ENCODE measurements at places on chromosomes 3 and 15.

DNA sequence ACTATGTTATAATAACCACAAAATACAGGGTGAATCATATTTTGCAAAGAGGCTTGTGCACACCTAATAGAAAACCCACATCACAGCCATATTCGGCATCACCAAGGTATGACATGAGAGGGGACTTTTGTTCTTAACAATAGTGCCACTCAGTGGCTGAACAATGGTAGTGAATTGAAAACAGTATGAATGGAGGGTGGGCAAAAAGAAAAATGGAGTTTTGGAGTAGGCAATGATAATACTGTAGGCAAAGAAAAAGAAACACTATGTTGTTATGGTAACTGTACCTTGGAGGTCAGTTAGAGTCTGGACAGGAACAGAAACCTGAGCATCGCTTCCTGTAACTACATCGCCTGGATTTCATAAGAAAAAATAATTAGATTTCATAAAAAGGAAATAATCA is 348.6 kb downstream of the PLCL2 start:
- DNase-seq = peak; percentile 49

- DNase-seq = no peak
Observed at GRCh38 chr3:43790476-43790875, 99.7 kb downstream of the ABHD5 start.

DNA sequence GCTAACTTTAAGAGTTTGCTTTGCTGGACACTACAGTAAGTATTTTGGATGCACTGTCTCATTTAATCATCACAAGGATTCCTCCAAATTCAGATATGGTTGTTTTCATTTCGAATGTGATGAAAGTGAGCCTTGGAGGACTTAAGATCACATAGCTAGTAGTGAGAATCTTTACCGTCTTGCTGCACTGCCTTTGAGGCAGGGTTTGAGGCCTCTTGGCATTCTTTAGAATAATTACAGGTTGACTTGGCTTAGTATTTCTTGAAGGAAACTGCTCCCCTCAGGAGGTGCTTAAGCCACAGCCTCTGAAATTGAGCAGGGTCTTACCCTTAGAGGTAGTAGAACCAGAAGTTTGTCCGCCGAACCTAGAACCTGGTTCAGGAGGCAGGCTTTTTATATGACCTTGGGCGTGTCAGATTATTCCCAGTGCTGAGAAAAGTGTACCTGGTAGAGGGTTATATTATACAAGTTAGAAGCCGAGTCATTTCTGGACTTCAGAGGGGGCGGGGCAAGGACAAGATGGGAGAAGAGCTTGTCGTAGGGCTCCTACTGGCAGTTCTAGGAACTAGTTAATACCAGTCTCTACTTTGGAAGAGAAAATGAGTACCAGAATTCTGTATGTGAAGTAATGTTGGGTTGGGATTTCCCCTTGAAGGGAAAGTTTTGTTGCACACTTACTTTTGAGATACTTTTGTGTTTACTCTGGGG is 1.1 kb downstream of the TFG start:
- DNase-seq = peak; percentile 46

DNA sequence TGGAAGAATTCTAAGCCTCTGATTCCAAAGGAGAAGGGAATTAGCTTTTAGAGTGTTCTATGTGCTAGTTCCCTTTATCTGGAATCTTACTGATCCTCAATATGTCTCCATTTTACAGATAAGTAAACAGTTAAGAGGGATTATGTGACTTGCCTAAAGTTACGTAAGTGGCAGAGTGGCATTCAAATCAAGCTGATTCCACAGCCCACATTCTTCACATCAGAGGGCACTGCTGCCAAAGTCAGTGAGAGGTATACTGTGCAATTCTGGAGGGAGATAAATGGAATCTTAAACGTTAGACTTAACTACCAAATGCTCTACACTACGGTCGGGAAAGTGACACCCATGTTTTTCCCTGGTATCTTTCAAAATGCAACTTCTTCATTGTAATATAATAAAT is 11.0 kb upstream of the MELTF start:
- DNase-seq = no peak

DNA sequence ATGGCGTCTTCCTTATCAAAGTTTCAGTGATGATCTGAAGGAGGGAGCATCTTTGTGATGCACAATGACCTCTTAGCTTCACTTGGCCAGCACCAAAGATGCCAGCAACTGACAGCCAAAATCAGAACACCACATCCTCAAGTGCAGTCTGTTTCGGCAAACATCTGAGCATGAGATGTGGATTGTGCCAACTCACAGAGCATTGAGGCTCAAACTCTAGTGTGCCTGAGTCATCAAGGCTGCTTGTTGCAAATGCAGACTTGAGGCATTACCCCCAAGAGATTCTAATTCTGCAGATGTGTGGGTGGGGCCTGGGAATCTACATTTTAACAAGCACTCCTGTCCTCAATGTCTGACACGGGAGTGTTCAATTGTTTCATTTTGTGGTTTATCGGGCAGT is 35.8 kb downstream of the ABHD5 start:
- DNase-seq = no peak

DNA sequence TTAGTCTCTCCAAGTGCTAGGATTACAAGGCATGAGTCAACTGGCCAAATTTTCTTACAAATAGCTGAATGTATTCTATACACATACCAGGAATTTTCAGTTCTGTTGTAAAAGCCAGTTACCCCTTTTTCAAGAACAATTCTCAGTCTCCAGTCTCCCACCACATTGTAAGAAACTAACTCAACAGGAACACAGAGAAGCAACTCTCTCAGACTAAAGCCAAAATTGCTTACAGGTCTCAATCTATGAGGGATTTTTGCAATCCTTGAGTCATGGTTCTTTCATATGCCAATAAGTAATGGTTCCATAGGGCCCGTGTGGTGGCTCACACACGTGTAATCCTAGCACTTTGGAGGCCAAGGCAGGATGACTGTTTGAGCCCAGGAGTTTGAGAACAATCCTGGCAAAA is 8.5 kb downstream of the IP6K2 start:
- DNase-seq = no peak

GRCh38 chr3:193231201-193231600 is 9.8 kb upstream of the PLAAT1 start:
- no peak for DNase-seq

DNA sequence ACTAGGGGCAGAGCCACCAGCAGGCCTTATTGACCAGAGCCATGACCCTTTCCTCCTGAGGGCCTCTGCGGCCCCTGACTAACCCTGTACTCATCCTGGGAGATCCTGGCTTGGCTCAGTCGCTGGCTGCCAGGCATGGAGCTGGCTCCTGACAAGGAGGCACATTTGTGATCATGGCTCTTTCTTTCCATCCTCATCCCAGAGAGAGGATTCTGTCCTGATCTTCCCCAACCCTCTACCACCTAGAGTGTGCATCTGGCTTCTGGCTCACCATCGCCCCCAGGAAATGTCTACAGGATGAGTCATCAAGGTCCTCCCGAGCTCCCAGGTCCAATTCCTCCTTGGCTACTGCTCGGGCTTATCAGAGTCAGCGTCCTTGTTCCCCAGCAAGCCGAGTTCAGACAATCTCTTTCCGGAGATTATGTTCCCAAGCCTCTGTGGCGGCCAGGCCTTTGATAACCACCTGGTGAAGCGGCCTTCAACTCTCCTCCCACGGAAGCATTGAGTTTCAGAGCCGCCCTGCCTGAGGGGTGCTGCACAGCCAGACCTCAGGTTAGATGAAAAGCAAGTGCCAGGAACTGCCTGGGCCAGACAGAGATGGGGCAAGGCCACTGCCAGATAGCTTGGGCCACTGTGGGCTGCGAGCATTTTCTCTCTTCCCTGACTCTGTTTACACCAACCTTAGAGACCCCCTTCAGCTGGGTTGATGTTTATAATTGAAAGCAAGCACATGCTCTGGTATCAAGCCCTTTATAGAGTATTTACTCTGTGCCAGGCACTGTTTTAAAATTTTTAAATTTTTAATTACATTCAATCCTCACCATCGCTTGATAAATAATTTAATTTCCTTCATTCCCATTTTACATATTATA is 44.3 kb upstream of the MRPS22 start:
- no peak for DNase-seq

GRCh38 chr3:3893590-3893989 is 94.4 kb downstream of the LRRN1 start:
- DNase-seq = no peak

GRCh38 chr3:112979244-112979832 is 4.4 kb upstream of the CD200R1 start:
- DNase-seq = peak; percentile 42

GRCh38 chr3:150411546-150411945 is 3.4 kb downstream of the TSC22D2 start:
- no peak for DNase-seq

DNA sequence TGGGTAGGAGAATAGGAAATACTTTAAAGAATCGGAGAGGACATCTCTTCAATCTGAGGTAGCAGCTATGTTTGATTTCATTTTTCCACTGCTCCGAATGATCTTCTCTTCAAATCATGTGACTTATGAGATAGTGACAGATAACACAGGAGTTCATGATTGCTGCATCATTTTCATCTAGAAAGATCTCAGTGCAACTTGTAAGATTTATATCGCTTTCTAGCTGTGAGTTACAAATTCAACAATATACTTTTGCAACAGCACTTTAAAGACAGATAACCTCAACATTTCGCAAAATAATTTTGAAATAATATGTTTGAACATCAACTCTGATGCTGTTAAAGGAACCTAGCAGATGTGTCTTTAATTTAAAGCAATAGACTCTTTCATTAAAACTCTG is 99.9 kb upstream of the CCDC80 start:
- no peak for DNase-seq

GRCh38 chr3:128011140-128011539 is 41.1 kb upstream of the SEC61A1 start:
- DNase-seq = peak; percentile 24

- no peak for DNase-seq
Observed at GRCh38 chr3:197547306-197548011, 8.3 kb downstream of the BDH1 start.

DNA sequence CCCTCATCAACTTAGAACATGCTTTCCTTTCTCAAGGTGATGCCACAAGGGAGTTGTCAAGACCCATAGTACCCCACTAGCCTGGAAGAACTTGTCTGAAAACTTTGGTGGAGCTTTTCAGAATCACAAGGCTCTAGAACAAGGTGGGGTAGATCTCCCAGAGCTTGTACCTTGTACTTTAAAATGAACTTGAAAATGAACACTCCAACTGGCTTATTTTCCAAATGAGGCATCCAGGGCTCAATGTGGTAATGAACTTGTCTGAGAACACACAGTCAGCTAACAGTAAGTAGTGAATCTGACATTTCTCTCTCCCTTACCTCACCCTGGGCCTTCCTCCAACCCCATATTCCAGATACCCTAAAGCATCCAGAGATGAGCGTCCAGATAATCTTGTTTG is 81.8 kb upstream of the THBS1 start:
- no peak for DNase-seq

GRCh38 chr15:31338318-31338878 is 11.8 kb downstream of the KLF13 start:
- no peak for DNase-seq

- no peak for DNase-seq
Observed at GRCh38 chr15:59169251-59169708, 37.4 kb upstream of the LDHAL6B start.

DNA sequence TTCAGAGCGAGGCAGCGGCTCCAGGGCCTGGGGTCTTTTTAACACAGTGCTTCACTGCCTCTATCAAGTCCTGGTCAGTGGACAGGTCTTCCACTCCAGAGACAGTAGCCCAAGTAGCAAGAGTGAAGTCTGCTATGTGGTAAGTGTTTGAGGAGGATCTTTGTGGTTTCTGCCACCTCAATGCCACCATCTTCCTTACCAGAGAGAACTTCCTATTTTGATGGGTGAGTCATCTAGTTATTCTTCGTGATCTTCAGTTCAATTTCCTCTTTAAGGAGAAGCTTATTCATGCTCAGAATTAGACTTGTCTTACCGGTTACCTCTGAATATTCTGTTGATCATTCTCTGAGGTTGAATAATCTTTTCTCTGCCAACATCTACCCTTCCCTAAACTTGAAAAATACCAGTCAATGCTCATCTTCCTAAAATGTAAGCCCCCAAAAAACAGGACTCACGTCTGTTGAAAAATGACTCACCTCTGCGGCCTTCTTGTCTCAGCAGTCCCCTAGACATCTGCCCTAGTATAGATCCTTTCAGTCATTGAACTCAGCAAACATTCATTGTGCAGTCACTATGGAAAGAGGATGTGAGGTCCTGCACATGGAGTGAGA is 32.2 kb upstream of the BCL6 start:
- peak; percentile 45 for DNase-seq

GRCh38 chr3:169980055-169980454 is 13.4 kb downstream of the SEC62 start:
- DNase-seq = no peak

- DNase-seq = no peak
Observed at GRCh38 chr3:157136647-157137387, 23.1 kb downstream of the CCNL1 start.

DNA sequence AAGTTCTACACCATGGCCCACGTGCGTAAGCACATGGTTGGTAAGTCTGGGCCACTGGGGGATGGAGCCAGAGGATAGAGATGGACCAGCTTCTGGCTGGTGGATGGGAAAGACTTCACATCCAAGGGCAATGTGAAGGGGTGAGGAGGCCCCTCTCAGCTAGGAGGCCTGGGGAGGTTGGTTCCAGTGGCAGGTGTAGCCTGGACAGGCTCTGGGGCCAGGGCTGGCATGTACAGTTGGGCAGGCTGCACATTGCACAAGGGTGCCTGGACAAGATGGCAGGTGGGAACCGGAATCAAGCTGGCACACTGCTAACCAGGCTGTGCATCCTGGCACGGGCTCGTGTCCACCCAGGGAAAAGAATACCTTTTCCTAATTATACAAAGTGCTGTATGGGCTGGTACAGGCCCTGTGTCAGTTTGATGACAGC is 8.1 kb downstream of the ZBTB47 start:
- DNase-seq = no peak

- DNase-seq = no peak
Observed at GRCh38 chr15:64379216-64379960, 1.9 kb downstream of the PCLAF start.

- no peak for DNase-seq
Observed at GRCh38 chr3:129834580-129834979, 58.9 kb downstream of the TMCC1 start.
